ENCODE measurements at places on chromosomes 2 and 18.

DNA sequence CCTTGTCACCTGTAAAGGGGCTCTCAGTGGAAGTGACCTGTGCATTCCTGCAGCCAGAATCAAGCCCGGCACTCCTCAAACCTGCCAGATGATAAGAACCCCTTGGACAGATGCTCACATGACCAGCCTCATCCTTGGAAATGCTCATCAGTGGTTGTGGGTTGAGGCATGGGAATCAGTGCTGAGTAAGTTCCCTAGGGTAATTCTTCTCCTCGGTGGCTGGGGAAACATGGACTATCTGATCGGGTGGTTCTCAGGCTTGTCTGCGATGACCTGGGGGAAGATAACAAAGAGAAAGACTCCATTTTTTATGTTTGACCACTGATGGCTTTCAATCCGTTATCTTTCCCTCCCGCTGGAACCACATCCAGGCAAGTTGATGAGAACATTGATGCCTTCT is 84.0 kb downstream of the SPP2 start:
- no peak for DNase-seq

GRCh38 chr2:233972941-233973575 is 55.9 kb downstream of the TRPM8 start:
- DNase-seq: no peak

- no peak for DNase-seq
Observed at GRCh38 chr18:63284827-63285733, 34.5 kb downstream of the BCL2 start.

DNA sequence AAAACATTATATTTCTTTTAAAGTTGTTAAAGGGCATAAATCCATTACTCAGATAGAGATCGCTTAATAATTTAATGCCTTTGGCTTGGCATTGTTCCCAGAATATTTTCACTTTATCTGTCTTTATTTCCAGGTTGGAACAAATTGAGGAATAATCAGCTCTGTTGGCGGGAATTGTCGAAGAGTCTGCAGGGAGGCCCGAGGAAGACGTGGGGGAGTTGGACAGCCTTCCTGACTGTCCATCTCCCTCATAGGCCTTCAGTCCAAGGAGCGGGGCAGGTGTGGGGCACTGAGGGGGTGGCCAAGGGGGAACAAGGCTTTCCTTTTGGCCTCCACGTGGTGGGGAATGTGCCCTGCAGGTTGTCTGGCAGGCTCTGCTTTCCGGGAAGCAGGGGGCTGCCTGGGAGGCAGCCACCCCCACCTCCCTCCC is 179.6 kb downstream of the ZBTB7C start:
- no peak for DNase-seq

- DNase-seq: no peak
Observed at GRCh38 chr2:159735648-159736047, 23.3 kb downstream of the MARCHF7 start.

GRCh38 chr2:176117162-176117822 is 714 bp downstream of the HOXD10 start:
- no peak for DNase-seq

DNA sequence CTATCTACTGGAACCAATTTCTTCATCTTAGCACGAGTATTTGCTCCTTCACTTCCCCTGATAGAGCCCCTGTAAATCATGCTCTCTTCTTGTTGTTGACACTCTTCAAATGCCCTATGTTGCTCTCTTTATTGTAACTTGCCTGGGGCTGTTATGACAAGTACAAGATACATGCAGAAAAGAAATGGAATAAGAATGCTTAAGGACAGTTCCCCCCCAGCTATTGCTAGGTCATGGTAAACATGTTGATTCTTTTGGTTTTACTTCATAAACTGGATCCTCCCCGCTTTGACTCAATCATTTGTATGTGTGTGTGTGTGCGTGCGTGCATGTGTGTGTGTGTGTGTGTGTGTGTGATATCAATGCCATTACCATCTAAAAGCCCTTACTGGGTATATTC is 368.5 kb upstream of the CNTNAP5 start:
- DNase-seq: no peak

DNA sequence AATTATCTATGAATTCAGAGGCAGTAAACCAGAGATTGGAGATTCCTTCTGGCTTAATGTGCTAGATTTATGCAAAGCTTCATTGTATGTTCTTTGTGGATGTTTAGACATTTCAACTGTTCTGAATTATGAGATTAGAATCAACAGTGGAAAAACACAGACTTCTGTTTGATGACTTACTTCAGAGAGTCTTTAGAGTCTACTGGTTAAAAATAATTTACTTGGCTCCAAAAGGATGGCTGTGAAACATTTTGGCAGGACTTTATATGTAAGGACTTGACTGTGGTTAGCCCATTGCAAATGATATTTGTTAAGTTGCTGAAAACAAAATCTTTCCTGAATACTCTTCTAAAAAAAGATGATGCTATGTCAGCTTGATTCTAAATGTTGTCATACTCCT is 25.5 kb upstream of the LRRC30 start:
- no peak for DNase-seq

DNA sequence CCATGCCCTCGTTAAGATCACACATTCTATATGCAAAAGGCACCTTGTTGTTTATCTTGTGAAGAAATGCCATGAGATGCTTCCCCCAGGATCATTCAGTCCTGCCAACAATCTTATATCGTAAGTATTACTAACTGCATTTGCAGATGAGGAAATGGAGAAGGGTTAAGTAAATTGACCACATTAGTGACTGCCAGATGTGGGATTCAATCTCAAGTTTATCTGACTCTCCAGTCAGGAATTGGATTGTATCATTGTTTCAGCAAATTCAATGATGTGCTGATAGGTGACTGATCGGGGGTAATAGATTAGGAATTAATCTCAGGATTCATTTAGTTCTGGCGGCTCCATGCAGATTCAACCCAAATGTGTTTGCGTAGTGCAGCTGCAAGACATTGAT is 106.2 kb downstream of the CNTNAP5 start:
- no peak for DNase-seq

DNA sequence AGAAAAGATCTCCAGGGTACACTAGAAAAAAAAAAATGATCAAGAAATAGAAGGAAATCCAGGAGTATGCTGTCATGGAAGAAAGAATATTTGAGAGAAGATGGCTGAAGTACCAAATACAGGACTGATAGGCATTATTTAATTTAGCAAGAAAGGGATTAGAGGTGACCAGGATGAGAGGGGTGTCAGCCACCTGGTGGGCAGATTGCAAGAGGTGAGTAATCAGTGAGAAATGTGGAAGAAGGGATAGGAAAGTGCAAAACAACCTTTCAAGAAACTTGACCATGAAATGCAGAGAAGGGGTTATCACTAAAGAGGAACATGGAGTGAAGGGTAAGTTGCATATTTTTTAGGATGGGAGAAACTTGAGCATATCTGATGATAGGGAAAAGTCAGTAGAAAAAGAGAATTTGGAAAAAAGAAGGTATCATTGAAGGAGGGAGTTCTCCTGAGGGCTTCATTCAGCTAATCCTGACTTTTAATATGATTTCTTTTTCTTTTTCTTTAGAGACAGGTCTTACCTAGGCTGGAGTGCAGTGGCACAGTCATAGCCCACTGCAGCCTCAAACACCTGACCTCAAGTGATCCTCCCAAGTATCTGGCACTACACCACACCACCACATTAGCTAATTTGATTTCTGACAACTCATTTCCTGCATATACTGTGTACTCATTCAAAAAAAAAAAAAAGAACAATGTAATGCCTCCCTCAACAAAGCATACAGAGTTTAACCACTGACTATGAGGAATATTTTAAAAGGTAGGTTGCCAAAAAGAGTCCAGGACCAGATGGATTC is 101.3 kb downstream of the LRP2 start:
- no peak for DNase-seq

DNA sequence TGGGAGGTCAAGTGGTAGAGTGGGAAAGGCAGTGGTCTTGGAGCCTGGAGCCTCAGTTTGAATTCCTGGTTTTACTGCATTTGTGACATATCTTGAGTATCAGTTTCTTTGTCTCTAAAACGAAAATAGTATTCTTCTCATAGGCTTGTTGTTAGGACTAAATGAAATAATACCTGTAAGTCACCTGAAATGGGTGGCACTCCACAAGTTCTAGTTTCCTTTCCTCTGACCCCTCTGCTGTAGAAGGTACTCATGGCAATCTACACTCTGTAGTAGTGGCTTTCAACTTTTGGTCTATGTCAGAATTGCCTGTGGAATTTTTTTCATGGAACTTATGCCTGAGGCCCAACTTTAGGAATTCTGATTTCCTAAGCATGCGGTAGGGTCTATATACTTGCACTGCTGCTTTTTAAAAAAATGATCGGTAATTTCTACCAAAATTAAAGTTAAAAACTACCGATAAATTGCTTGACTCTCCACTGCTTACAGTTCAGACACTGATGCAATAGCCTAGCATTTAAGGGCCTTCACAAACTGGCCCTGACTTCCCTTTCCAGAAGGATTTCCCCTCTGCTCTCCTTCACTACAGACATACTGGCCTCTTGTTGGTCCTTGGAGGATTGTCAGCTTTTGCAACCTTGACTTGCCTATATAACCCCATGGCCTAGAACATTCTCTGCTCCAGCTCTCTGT is 47.2 kb downstream of the PLEK start:
- DNase-seq: no peak

All from T-cell (primary cell).